ENCODE measurements at places on chromosomes 6 and 20. TPM values are rescaled to one million over a fixed set of nuclear protein-coding genes. Genes with fewer than 3 reads are reported as not detected.

The COL10A1 gene
- not detected for total RNA-seq

The SLC2A4RG gene
- 9.1 TPM for total RNA-seq

The GINS1 gene
- total RNA-seq: 25.7 TPM

The BMP6 gene
- 248 TPM for total RNA-seq

The SNX5 gene
- total RNA-seq: 133 TPM

The MROH8 gene
- 0.65 TPM for total RNA-seq

Measured in epithelial cell of umbilical artery (primary cell).